ENCODE measurements at places on chromosomes 4 and X. TPM values are rescaled to one million over a fixed set of nuclear protein-coding genes. Genes with fewer than 3 reads are reported as not detected.

Gene NOX1
- total RNA-seq, result 3.1 TPM

Gene VBP1
- total RNA-seq, result 50.2 TPM

Gene SASH3
- not detected for total RNA-seq

Gene MED12
- 56.5 TPM for total RNA-seq

Gene SMAD1
- 24.6 TPM for total RNA-seq

Gene CXCL11
- not detected for total RNA-seq

Gene SAGE1
- not detected for total RNA-seq

Gene GC
- total RNA-seq, result 0.21 TPM

Gene SPANXA1
- total RNA-seq, result not detected

Gene PCDH19
- 0.60 TPM for total RNA-seq

Gene RIPPLY1
- total RNA-seq, result 0.21 TPM

Gene NWD2
- not detected for total RNA-seq

Gene MYOZ2
- 29.0 TPM for total RNA-seq

DNA sequence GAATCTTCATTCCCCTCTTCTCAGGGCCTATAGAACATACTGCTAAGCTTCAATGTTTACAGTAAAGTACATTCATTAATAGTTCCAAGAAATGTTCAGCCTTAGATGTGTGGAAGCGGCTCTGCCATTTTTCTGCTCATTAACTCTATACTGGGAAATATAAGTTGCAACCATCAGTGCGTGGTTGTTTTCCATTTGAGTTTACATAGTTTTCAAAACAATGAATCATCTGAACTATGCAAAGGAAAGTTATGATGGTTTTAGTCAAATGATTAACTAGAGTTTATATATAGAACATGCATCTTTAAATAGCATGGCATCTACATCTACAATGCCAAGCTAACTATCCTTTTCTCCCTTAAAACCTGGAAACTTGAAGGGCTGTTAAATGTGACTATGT, 29.6 kb downstream of the LEF1 start:
- DNase-seq, result no peak

- DNase-seq, result no peak
Measured at GRCh38 chr4:6331018-6331417, 61.4 kb downstream of the WFS1 start.

- DNase-seq, result no peak
Measured at GRCh38 chr4:62210486-62210885, 1010.4 kb downstream of the ADGRL3 start.

GRCh38 chr4:20026456-20026855, 225.2 kb upstream of the SLIT2 start:
- DNase-seq, result no peak

DNA sequence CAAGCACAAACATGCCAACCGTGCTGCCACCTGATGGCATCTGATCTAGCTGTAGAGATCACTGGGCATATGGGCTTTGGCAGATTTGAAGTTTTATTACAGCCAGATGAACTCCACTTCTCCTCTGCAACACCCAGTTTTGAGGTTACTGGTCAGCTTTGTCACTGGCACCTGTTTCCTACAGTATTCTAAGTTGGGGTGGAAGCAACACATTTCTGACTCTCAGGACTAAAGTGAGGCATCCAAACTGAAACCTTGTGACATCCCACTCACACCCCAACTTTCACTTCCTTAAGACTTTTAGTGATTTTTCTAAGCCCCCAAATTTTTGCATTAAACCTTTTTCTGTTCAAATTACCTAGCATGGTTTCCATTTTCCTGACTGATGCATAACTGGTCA, 115.1 kb upstream of the PCDH18 start:
- DNase-seq, result no peak

GRCh38 chr4:61385256-61385655, 185.1 kb downstream of the ADGRL3 start:
- no peak for DNase-seq

- DNase-seq, result no peak
Measured at GRCh38 chrX:1012678-1013300, 199.7 kb downstream of the CRLF2 start.

- no peak for DNase-seq
Measured at GRCh38 chrX:337331-337831, 18.8 kb upstream of the GTPBP6 start.

DNA sequence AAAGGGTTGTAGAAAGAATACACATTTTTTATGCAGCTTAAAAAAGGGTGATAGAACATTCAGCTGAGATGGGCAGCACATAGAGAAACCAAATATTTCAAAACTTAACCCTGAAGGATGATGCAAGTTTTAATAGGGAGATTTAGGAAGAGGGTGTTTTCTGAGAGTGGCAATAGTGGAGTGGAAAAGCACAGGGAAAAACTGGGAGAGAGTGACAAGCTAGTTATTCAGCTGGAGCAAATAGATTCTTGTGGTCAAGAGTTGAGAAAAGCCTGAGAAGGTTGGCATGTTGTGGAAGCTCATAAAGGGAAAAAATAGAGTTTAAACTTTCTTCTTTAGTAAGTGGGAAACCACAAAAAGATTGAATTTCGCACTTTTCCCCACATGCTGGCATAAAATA, 359.6 kb upstream of the PITX2 start:
- DNase-seq, result no peak

DNA sequence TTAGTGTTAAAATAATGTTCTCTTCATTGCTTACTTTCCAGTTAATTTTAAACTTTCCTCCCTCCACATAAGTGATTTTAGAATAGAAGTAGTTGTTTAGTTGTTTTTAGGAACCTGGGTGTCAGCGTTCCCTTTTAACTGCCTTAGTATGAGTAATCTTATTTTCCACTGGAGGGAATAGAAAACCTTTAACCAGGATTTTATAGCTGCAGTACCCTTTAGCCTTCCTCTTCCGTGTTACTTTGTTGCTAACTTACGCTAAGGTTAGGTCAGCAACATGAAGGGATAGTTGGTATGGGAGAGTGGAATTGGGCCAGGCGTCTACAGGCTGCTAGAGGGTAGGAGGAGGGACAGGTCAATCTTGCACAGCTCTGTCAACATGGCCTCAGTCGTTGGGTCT, 31.5 kb downstream of the SMS start:
- DNase-seq, result no peak

GRCh38 chrX:8245411-8245810, 74.3 kb upstream of the VCX2 start:
- DNase-seq, result no peak

- DNase-seq, result no peak
Measured at GRCh38 chrX:115348446-115349225, 59.1 kb downstream of the LUZP4 start.

- DNase-seq, result no peak
Measured at GRCh38 chr4:87947381-87948160, 27.9 kb upstream of the SPP1 start.

DNA sequence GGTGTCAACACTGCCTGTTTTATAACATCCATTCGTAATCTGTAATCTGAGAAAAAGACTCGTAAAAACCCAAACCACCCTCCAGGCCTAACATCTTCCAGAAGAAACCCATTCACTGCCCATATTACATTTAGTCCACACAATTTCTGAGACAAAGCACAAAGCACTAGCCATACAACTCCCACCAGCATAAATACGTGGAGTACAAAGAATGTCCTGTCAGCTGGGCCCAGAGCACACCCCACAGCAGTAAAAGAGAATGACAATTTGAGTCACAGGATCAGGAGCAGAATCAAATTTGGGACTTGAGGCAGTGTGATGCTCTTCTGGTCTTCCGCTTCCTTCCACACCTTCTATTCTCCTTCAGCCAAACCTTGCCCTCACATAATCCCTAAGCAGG, 6.8 kb downstream of the MECP2 start:
- DNase-seq, result no peak

- no peak for DNase-seq
Measured at GRCh38 chr4:73850261-73850970, 2.7 kb upstream of the PF4V1 start.

GRCh38 chrX:1165535-1166196, 46.8 kb downstream of the CRLF2 start:
- peak; percentile 38 for DNase-seq

DNA sequence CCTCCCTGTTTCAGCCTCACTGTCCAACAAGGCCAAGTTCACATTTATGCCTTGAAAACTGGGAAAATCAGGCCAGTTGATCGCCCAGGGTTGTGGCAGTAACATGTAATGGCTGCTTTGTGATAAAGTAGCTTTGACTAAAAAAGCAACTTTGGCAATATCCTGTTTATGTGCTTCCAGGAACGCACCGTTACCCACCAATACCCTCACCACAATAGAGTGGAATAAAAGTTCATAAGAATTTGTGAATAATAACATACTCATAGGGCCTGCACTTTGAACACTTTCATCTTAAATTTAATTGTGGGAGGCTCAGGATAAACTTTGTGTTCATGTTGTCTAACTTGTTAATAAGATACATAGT, 80.7 kb upstream of the MAML3 start:
- no peak for DNase-seq

- no peak for DNase-seq
Measured at GRCh38 chr4:48224606-48225005, 45.0 kb downstream of the TEC start.

- DNase-seq, result peak; percentile 46
Measured at GRCh38 chrX:50877310-50877709, 33.2 kb upstream of the BMP15 start.

- no peak for DNase-seq
Measured at GRCh38 chr4:158799856-158800255, 31.0 kb downstream of the FNIP2 start.

GRCh38 chrX:82458207-82458754, 1049.8 kb upstream of the POU3F4 start:
- no peak for DNase-seq

DNA sequence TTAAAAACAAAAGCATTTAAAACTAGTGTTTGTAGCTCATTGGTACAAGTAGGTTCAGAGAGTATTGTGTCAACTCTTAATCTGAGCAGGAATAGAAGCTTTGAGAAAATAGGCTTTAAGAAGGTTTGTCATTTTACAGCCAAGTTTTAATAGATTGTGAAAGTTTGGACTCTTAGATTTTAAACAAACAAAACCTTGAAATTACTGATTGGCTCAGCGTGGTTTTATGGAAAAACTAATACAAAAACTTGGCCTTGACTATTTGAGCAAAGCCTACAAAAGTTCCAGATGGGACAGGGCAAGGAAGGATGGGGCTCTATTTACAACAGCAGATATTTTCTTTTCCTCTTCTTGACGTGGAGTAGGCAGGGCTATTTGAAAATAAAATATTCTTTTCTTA, 16.5 kb downstream of the ZFX start:
- DNase-seq, result no peak

- no peak for DNase-seq
Measured at GRCh38 chr4:52661966-52662690, 3.0 kb upstream of the USP46 start.

- DNase-seq, result no peak
Measured at GRCh38 chr4:113276464-113277170, 227.2 kb downstream of the ANK2 start.

DNA sequence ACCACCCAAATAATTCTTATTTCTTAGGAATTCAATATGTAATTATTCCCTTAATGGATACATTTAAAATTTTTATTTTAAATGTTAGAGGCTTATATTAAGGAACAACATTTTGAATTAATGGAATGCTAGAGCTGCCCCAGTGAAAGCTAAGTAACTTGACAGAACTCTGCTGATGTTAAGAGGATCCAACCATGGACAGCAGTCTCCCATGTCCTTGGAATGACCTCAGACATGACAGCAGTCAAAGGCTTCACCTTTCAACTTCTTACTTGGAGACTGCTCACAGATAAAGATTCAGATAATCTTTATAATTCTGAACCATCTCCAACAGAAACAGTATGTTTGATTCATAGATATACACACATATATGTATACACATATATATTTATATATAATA, 17.2 kb downstream of the PDLIM3 start:
- no peak for DNase-seq

DNA sequence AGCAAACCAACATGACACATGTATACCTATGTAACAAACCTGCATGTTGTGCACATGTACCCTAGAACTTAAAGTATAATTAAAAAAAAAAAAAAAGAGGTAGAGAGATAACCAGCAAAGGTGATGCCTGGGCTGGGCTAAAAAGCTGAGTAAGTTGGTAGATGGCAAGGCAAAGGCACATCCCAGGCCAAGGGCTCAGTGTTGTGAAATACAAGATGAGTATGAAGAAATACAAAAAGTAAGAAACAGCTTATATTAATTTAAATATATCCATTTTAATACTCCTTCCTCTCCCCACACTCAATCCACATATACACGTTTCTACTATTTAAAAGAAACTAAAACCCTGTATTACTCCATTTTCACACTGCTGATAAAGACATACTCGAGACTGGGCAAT, 25.8 kb downstream of the TEC start:
- no peak for DNase-seq

DNA sequence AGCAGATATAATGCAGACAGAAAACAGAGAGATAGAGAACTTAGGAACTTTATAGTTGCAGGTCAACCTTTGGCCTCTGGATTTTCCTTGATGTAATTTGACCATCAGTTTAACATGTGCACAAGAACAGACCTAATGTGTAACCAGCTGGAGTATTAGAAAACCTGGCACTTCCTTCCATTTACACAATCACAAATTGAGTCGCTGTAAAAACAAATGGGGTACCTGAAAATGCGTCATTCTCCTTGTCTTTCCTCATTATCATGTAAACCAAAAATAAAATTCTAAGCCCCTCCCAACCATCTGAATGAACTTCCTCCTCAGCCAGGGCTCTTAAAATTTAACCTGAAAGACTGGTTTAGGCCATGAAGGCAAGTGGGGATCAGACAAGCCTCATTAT, 358.4 kb upstream of the MAGEB16 start:
- no peak for DNase-seq

- no peak for DNase-seq
Measured at GRCh38 chr4:39528061-39528465, 824 bp upstream of the UGDH start.

DNA sequence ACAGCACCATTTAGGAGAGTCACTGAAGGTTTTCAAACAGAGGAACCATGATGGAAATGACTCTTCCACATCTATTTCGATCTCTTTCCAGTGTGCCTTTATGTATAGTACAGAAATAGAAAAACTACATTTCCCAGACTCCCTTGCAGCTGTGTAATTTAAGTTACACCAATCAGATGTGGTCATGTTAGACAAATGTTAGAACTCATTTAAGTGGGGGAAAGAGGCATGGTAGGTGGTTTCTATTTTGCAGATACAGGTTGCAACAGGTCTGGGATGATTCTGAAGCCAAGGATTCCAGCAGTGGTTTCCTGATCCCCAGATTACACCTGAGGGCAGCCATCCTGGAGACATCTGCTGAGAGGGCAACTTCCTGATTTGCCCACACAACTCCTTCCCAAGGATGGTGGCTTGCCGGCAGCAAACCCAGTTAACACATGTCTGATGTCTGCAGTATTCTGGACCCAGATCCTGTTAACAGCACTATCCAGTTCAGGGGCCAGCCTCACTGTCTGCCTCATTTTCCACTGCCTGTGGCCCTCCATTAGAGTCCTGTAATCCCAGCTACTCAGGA, 38.7 kb upstream of the PDK3 start:
- no peak for DNase-seq

DNA sequence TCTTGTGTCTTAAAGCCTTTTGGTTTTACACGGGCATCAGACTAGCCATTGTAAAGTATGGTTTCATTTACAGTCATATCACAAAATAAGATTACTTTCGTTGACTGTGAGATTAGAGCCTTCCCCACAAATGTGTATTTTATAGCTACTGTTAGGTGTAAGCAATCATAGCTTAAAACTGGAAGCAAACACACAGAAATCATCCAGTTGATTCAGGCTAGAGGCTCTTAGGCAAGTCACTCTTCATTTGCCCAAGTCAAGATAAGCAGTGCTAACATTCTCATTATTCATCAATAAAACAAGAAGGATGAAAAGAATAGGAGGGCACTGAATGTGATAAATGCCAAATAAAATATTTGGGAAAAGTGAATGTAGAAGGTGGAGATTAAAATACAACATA, 448.7 kb upstream of the FAM241A start:
- no peak for DNase-seq

- no peak for DNase-seq
Measured at GRCh38 chr4:169064296-169064695, 54.2 kb upstream of the CBR4 start.
